ENCODE measurements at places on chromosomes 4 and X.

- DNase-seq: no peak
These were observed 27.4 kb downstream of the SEL1L3 start for GRCh38 chr4:25835384-25835783.

- no peak for DNase-seq
These were observed 12.0 kb downstream of the HS3ST1 start for GRCh38 chr4:11416767-11417113.

DNA sequence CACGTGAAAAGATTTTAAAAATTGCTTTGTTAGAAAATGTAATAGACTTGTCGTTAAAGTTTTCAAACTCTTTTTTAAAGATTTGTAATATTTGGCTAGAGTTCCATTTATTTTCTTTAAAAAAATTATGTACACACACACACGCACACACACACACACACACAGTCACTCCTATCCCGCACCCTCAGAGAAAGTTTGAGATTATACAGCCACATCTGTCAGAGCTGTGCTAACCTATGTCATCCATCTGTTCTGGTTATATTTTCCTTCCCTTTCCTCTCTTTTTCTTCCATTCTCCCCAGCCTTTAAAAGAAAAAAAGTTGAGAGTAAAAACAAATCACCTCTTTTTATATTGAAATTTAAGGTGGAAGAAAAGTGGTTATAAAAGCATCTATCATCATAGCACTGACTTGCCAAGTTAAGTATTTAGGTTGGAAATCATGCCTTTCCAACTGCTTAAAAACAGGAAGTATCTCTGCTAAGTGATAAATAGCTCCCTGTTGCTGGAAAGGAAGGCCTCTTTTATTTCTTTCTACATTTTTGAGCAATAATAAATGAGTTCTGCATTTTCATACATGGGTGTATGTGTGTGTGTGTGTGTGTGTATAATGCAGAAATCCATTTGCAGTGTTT is 163.3 kb upstream of the SPRY1 start:
- DNase-seq: no peak

GRCh38 chr4:168863719-168864647 is 146.1 kb downstream of the CBR4 start:
- DNase-seq: no peak

DNA sequence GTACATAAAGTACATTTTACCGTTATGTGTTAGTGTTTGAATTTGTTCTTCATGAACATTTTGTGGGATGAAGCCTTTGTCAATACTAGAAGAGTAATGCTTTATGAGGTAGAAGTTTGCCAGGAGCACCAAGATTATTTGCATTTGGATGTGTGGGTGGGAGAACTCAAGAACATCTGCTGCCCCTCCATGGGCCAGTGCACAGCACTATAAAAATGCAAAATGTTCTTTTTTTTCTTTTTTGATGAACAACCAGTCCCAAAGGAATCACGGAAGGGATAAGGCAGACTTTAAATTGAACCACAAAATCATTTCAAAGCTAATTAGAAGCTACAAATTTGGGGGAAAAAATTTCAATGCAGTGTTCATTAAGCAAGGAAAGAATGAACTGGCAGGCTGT is 300.3 kb upstream of the NWD2 start:
- no peak for DNase-seq

GRCh38 chr4:134708616-134709015 is 507.0 kb upstream of the PABPC4L start:
- DNase-seq: no peak

GRCh38 chrX:119721926-119722325 is 29.0 kb upstream of the SEPTIN6 start:
- DNase-seq: no peak

- no peak for DNase-seq
These were observed 150.3 kb downstream of the MSL3 start for GRCh38 chrX:11908371-11908770.

GRCh38 chrX:122270809-122271494 is 913.1 kb upstream of the GRIA3 start:
- DNase-seq: no peak

- DNase-seq: no peak
These were observed 75.8 kb downstream of the EVC2 start for GRCh38 chr4:5632571-5632970.

- no peak for DNase-seq
These were observed 2414.2 kb downstream of the PCDH7 start for GRCh38 chr4:33134366-33134765.

DNA sequence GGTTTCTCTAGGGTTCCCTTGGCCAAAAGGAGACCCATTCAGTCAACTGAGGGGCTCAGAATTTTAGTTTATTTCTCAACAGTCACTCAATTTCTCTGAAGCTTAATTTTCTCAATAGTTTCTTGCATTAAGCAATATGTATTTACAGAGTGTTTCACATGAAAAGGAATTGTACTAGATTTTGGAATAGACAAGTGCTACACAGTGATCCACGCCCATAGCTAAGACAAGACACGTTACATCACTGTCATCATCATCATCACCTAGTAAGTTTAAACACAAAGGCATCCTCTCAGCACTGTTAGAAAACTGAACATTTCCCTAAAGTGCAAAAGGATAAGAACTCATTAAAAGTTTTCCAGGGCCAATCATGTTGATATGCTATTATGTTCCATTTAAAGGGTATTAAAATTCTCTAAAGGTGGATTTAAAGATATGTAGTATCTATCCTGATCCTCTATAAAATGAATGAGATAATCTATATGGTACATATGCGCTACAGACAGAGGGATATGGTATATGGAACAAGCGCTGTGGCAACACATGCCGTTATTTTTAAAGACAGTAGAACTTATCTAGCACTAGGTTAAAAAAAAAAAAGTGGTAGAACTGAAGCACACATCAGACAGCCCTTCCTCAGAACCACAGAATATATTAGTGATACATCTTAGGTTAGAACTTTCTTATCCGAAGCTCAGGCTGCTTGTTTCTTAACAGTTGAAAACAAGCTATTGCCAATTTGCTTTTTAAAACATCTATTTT is 12.1 kb downstream of the PPA2 start:
- no peak for DNase-seq

DNA sequence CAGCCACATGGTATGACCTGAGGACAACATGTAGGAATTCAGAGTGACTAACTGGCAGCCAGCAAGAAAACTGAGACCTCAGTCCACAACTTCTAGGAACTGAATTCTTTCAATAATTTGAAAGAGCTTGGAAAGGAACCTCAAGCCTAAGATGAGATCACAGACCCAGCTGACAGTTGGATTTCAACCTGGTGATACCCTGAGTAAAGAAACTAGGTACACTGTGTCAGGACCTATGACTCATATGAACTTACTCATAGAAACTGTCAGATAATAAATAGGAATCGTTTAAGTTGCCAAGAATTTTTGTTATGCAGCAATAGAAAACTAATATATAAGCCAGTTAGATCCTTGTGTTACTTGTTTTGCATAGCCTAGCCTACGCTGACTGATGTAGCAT is 102.4 kb upstream of the DCAF12L1 start:
- no peak for DNase-seq

DNA sequence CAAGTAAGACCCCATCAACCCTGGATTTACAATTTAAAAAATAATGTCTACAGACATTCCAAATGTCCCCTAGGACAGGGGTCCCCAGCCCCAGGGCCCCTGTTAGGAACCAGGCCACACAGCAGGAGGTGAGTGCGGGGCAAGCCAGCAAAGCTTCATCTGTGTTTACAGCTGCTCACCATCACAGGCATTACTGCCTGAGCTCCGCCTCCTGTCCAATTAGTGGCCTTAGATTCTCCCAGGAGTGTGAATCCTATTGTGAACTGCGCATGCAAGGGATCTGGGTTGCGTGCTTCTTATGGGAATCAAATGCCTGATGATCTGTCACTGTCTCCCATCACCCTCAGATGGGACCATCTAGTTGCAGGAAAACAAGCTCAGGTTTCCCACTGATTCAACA is 146.1 kb downstream of the ATP10D start:
- no peak for DNase-seq

DNA sequence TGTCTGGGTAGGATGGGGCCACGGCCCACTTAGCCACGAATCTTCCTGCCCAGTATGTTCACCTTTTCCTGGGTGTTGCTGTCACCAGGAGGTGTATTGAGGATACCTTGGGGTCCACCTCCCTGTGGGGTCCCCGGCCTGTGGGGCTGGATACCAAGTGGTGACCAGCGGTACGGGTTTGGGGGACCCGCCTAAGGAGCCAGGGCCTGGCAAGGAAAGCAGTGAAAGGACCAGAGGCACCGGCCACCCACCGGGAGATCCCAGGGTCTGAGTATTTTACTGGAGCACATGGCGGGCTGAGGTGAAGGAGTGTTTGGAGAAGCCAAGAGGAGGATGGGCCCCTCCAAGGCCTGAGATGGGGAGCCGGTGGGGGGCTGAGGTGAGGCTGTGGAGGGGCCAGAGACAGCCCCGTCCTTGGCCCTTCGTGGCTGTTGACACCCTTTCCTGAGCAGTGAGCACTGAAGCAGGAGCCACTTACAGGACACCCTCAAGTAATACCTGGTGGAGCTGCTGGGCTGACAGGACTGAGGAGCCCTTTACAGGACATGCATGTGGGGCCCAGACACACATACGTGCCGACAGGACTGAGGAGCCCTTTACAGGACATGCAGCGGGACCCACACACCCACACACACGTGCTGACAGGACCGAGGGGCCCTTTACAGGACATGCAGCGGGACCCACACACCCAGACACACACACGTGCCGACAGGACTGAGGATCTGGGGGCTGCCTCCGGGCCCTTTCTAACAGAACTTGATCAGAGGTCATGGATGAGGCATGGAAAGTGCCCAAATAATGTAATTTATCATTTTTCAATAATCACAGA is 38.4 kb downstream of the TMEM271 start:
- no peak for DNase-seq

- no peak for DNase-seq
These were observed 213.5 kb downstream of the GUCY2F start for GRCh38 chrX:109268340-109268739.

DNA sequence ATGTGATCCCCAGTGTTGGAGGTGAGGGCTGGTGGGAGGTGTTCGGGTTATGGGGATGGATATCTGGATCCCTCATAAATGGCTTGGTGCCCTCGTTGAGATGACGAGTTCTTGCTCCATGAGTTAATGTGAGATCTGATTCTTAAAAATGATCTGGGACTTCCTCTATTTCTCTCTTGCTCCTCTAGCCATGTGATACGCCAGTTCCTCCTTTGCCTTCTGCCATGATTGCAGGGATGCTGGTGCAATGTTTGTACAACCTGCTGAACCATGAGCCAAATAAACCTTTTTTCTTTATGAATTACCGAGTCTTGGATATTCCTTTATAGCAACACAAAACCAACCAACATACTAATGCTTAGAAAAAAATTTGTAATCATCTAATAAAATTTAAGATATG is 56.6 kb downstream of the STAP1 start:
- DNase-seq: no peak

DNA sequence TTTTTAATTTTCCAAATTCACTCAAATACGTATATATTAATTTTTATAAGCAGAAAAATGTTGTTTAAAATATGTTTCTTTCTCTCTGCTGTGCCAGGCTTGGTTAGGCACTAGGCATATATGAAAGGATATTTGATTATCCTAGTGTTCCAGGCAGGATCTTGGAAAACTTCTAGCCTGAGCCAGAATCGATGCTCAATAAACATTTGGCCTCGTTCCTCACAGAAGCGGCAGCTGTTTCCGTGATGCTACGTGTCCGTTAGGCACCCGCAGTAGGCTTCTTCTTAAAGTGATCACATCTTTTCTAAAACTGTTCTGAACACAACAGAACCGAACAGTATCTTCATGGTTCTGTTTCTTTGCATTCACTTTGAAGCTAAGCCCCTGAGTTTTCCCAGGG is 50.1 kb upstream of the CRMP1 start:
- no peak for DNase-seq

GRCh38 chr4:147542229-147542990 is 61.5 kb downstream of the EDNRA start:
- no peak for DNase-seq

- DNase-seq: no peak
These were observed 49.0 kb downstream of the AGA start for GRCh38 chr4:177393236-177393635.

DNA sequence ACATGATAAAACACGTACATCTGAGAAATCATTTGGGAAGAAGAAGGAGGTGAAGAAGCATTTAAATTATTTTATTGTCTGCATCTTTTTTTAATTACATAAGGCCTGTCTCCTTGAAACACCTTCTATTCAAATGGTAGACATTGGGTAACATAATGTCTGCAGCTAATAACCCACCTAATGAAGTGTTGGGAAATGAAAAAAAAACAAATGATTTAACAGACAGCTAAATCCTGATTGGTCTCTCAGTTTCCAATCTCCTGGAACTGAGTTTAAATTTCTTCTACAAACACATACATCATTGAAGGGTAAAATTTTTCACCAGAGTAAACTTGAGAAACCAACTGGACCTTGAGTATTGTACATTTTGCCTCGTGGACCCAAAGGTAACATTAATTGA is at the start of gene AMTN:
Gene AMTN, plus strand, starts transcription at position 301 of the 400 bp plus-strand sequence. CDS start 209 bp downstream, outside the sequence.
- no peak for DNase-seq

DNA sequence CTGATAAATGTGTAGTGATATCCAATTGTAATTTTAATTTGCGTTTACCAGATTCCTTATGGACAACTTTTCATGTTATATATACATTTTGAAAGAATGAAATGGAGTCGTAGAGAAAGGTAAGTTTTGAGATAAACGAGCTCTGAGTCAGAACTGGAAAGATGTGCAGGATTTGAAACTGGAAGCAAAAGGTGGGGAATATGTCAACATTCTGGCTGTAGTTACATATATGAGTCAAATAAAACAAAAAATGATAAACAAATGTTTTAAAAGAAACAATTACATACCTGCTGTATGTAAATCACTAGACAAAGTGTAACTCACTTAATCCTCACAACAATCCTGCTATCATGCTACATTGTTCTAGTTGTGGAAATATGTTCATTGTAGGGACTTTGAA is 84.0 kb downstream of the LPAR4 start:
- DNase-seq: no peak

DNA sequence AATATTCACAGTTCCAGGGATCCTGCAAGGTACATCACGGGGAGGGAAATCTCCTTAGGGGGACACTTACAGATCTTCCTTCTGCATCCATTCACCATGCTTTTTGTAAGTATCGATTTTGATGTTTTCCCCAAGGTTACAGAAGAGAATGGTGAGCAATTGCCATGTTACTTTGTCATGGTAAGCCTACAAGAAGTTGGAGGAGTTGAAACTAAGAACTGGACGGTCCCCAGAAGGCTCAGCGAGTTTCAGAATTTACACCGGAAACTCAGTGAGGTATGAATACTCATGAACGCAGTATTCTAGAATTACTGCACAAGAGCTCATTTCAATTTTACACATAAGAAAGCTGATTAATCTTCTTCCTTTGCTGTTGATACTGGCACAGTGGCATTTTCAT is 53.9 kb downstream of the LRP2BP start:
- no peak for DNase-seq

DNA sequence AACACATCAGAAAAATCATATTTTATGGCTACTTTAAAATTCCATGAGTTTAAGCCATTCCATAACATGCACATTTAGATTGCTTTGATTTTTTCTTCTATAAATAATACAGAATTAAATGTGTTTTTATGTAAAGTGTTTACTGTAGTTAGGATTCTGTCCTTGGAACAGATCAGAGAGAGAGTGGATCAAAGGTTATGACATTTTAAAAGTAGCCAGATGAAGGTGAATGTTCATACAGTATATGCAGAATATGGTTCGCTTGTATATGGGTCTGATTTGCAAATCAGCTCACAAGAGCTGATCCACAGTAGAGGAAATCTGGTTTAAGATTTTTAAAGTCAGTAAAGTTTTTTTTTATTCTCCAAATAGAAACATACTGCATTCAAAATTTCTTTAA is 7.2 kb upstream of the PALLD start:
- no peak for DNase-seq
